Gastroesophageal sphincter (tissue), 4 donors: ENCODE measurements at places on chromosomes 12 and 14. TPM values are rescaled to one million over a fixed set of nuclear protein-coding genes. Genes with fewer than 3 reads are reported as not detected.

OR4K13 gene
- not detected for total RNA-seq

GRCh38 chr12:121451961-121452339 is 52.0 kb downstream of the RNF34 start:
- ATAC-seq = no peak

GRCh38 chr14:83085136-83085535 is 1551.5 kb upstream of the SEL1L start:
- no peak for ATAC-seq

DNA sequence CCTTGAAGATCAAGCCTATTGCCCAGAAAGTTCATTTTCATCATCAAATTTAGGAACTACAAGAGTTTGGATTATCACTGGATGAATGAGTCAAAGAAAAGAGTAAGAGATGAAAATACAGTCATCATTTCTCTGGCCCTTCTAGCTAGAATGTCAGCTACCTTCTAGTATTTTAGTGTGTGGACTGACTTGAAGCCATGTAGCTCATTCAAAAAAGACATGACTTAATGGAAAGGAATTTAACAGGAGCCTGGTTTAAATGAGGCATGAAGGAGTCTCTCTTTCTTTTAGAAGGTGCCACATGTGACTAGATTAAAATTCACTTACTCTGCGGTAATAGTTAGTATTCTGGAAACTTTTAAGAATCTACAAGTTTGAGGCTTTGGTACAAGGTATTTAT is 7.1 kb downstream of the PTHLH start:
- no peak for ATAC-seq

TCL1B gene
- not detected for total RNA-seq

TDRD9 gene
- 3.0 TPM for total RNA-seq

DNA sequence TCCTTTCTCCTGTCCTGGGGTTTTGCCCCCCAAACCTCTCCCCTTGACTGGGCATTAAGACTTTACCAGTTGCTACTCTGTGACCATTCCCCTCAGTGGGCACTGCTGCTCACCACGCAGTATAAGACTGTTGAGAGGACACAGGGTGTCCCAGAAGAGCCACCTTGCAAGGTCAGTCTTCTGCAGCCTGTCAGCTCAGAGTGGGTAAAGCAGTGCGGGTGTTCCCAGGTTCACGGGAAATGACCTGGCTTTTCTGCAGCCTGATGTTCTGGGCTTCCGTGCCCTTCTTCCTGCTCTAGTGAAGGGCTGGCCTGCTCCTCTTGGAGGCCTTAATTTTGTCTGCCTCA is 34.2 kb downstream of the KCNA1 start:
- no peak for ATAC-seq

- no peak for ATAC-seq
These were observed 3.3 kb downstream of the FGD6 start for GRCh38 chr12:95213928-95214327.

- no peak for ATAC-seq
These were observed 37.8 kb downstream of the CCDC92 start for GRCh38 chr12:123934829-123935228.
